Cardiac septum (tissue), 1 donor: ENCODE measurements at places on chromosomes 1 and 21. TPM values are rescaled to one million over a fixed set of nuclear protein-coding genes. Genes with fewer than 3 reads are reported as not detected.

- DNase-seq = no peak
Observed at GRCh38 chr1:184025242-184025675, 12.3 kb downstream of the COLGALT2 start.

- DNase-seq = no peak
Observed at GRCh38 chr1:25433389-25434186, 2.9 kb downstream of the MACO1 start.

The KCNH1 gene
- not detected for total RNA-seq

The CADM3 gene
- total RNA-seq = 1.0 TPM

- no peak for DNase-seq
Observed at GRCh38 chr1:2042830-2043773, 7.1 kb upstream of the PRKCZ start.

- no peak for DNase-seq
Observed at GRCh38 chr1:63857478-63857877, 83.7 kb downstream of the ROR1 start.

The RBM11 gene
- 0.57 TPM for total RNA-seq

- no peak for DNase-seq
Observed at GRCh38 chr1:183476081-183476480, 3.8 kb downstream of the SMG7 start.

The PTPRC gene
- total RNA-seq = 11.4 TPM

The LYPD8 gene
- not detected for total RNA-seq

GRCh38 chr1:87451229-87451920 is 122.7 kb downstream of the LMO4 start:
- DNase-seq = no peak

DNA sequence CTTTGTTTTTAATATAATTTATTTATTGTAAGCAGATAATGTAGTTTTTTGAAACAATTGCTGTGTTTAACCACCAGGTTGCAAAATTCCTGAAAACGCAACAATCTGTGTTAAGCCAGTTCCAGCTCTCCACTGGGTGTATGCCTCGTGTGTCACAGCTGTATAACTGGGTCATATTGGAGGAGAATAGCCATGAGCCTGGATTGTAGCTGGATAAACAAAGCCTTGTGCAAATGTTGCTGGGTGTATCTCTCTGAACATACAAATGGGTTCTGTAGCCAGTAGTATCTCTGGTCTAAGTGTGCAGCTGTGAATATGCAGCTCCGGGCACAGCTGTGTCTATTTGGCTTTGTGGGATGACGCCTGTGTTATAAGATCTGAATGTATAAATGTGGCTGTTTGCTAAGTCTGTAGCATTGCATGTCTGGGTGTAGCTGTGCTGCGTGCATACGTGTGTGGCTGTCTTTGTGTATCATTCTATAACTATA is 2.8 kb downstream of the TCEA3 start:
- DNase-seq = no peak

DNA sequence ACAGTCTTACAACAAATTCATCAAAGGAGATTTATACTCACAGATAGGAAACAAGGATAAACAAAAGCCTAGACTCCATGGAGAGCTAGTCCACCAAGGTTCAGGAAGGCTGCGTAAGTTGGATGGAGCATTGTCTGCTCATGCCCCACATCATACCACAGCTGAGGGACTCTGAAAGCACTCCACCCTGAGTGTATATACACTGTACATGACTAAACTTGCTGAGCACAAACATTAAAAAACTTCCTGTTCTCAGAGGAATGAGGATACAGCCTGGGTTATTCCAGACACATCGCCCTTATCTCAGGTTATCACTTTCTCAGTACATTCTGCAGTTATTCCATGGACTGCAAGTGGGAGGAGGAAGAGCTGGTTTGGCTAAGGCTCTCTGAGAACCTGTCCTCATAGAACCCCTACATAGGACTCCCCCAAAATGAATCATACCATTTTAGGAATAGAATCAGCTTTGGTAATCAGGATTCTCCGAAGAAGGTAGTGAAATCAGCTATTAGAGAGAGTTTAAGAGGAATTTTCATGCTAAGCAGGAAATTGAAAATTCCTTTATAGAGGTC is 58.0 kb upstream of the PRMT6 start:
- no peak for DNase-seq
